ENCODE measurements at places on chromosomes 2 and 18. TPM values are rescaled to one million over a fixed set of nuclear protein-coding genes. Genes with fewer than 3 reads are reported as not detected.

Gene SFXN5
- total RNA-seq: 7.6 TPM

Gene ADD2
- total RNA-seq: 7.4 TPM

Gene L3MBTL4
- 0.19 TPM for total RNA-seq

Gene GCG
- total RNA-seq: not detected

Gene TRIM43
- total RNA-seq: 0.17 TPM

Gene RAX
- 0.24 TPM for total RNA-seq

Gene ERICH2
- total RNA-seq: not detected

Gene LOXL3
- total RNA-seq: 2.0 TPM

Gene OTOS
- total RNA-seq: not detected

Gene ASIC4
- 0.56 TPM for total RNA-seq

Gene ARL6IP6
- total RNA-seq: 18.9 TPM

Gene IL1RL1
- 0.79 TPM for total RNA-seq

Gene SLC4A5
- 4.4 TPM for total RNA-seq

Gene EHD3
- 1.1 TPM for total RNA-seq

Gene CRYBA2
- not detected for total RNA-seq

Gene MRPL30
- total RNA-seq: 25.7 TPM

Gene IL1F10
- not detected for total RNA-seq

Gene FAHD2B
- total RNA-seq: 19.9 TPM

Gene RABL2A
- total RNA-seq: 8.1 TPM

Gene LIMS3
- total RNA-seq: 0.65 TPM

Gene MLPH
- not detected for total RNA-seq

Gene KCNJ3
- total RNA-seq: not detected

Gene DCC
- total RNA-seq: not detected

Gene VWC2L
- total RNA-seq: not detected

Gene KIF3C
- total RNA-seq: 3.4 TPM

Gene ZFAND2B
- total RNA-seq: 27.9 TPM

Gene SNED1
- 3.0 TPM for total RNA-seq

Gene MXD1
- total RNA-seq: 14.8 TPM

Gene FSHR
- not detected for total RNA-seq

Gene ACOXL
- total RNA-seq: 0.34 TPM

Gene ALPG
- not detected for total RNA-seq

Gene IKZF2
- total RNA-seq: 12.4 TPM

Gene ERCC3
- 58.2 TPM for total RNA-seq

Gene RAPGEF4
- 1.4 TPM for total RNA-seq

Gene DNAH6
- 0.69 TPM for total RNA-seq

Gene RNF125
- 14.5 TPM for total RNA-seq

Gene CNGA3
- not detected for total RNA-seq

Gene ARHGAP15
- 98.3 TPM for total RNA-seq

Gene IFT172
- 10.5 TPM for total RNA-seq

Gene FNDC4
- total RNA-seq: 0.21 TPM

Gene RAB27B
- total RNA-seq: 0.28 TPM

Data from activated T-helper 17 cell treated with anti-CD3 and anti-CD28 coated beads, Interleukin-2, amount 50 U/mL, for 72 hours (primary cell).